ENCODE measurements at places on chromosomes 6 and 20.

- no peak for DNase-seq
These were observed 339.4 kb downstream of the CDKAL1 start for GRCh38 chr6:20873425-20874190.

GRCh38 chr6:114007516-114007915, 36.6 kb upstream of the HDAC2 start:
- peak; percentile 3 for DNase-seq

DNA sequence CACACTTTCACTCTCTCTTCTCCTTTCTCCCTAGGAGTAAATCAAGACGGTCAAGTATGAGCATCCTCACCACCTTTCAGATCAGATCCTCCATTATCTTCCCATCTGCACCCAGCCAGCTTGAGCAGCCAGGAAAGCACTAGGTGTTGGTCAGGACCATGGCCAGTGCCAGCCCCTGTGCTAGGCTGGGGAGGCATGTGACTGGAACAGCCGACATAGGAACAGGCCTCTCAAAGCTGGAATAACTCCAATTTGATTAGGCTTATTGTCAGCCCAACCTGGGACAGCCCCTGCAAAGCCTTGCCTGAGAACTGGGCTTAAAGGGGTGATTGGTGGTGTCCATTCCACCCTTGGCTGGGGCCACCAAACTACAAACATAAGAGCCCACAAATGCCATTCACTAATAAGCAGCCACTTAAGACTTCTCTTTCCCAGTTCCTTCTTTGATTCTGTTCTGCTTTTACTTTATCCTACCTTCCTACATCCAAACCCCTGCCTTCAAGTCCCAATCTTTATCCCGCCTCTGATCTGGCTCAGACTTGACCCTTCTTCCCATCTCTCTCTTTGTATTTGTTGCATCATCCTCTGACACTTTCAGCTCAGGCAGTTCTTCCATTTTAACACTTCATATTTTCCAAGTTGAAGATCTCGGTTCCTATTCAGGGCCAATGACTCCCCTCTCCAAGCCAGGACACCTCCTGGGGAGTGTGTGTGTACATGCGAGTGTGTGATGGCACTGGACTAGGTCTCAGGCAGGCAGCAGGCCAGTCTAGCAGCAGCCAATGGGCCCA, 4.5 kb upstream of the TREM2 start:
- DNase-seq = no peak

DNA sequence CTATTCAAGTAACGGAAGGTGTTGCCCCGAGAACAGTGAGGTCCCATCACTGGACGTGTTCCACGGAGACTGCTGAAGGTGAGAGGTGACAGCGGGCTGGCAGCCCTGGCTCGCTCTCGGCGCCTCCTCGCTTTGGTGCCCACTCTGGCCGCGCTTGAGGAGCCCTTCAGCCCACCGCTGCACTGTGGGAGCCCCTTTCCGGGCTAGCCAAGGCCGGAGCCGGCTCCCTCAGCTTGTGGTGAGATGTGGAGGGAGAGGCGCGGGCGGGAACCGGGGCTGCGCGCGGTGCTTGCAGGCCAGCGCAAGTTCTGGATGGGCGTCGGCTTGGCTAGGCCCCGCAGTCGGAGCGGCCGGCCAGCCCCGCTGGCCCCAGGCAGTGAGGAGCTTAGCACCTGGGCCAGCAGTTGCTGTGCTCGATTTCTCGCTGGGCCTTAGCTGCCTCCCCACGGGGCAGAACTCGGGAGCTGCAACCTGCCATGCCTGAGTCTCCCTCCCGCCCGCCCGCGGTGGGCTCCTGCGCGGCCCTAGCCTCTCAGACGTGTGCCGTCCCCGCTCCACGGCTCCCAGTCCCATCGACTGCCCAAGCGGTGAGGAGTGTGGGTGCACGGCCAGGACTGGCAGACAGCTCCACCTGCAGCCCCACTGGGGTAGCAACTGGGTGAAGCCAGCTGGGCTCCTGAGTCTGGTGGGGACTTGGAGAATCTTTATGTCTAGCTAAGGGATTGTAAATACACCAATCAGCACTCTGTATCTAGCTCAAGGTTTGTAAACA, 77.6 kb downstream of the RNF182 start:
- DNase-seq = no peak

- no peak for DNase-seq
These were observed 42.8 kb downstream of the METTL24 start for GRCh38 chr6:110315207-110315868.

DNA sequence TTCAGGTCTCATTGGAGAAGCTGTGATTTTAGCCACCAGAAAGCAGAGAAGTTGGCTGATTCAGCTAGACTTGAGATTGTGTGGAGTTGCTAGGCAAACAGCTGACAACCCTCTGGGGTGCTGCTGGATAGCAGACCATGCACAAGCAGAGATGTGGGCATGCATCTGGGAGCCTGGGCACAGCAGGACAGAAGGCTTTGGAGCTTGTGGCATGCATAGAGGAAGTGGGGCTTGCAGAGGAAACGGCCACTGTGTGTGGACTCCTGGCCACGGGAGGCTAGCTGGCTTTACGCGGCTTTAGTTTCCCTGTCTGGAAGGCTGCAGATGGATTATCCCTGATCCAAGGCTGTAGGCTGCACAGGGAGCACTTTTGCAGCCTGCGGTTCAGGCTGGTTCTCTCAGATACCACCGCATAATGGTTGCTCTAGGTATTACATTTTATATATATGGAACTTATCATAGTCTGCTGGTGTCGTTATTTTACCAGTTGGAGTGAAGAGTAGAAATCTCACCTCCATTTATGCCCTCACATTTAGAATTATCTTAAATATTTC, 10.4 kb downstream of the ZNF831 start:
- DNase-seq = no peak

GRCh38 chr20:36061754-36062153, 92.8 kb upstream of the EPB41L1 start:
- no peak for DNase-seq

GRCh38 chr20:59211208-59211765, 47.7 kb downstream of the ZNF831 start:
- no peak for DNase-seq

- DNase-seq = no peak
These were observed 253.1 kb downstream of the FNDC1 start for GRCh38 chr6:159422041-159422984.

GRCh38 chr6:88920774-88921733, 42.4 kb downstream of the RNGTT start:
- no peak for DNase-seq

DNA sequence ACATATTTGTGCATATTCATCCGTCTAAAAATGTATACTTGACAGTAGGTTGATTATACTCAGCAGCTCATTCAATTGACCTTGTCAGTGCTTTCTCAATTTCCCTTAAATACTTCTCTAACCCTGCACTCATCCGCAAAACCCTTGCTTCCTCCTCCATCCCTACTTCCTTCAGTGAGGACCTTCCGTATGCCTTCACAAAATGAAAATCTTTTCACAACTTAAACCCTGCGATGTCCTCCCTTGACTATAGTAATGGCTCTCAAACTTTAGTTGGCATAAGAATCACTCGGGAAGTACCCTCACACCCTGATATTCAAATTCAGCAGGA, 5.2 kb downstream of the MBOAT1 start:
- DNase-seq = no peak

DNA sequence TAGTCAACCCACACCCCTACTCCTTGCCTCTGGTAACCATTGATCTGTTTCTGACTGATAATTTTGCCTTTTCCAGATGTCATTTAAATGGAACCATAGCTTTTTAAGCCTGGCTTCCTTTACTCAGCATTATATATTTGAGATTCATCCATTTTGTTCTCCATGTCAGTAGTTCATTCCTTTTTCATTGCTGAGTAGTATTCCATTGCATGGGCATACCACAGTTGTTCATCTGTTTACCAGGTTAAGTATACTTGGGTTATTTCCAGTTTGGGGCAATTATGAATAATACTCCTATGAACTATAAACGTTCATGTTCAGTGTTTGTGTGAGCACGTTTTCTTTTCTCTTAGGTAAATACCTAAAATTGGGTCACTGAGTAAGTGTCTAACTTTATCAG, 25.1 kb downstream of the FGD2 start:
- no peak for DNase-seq

DNA sequence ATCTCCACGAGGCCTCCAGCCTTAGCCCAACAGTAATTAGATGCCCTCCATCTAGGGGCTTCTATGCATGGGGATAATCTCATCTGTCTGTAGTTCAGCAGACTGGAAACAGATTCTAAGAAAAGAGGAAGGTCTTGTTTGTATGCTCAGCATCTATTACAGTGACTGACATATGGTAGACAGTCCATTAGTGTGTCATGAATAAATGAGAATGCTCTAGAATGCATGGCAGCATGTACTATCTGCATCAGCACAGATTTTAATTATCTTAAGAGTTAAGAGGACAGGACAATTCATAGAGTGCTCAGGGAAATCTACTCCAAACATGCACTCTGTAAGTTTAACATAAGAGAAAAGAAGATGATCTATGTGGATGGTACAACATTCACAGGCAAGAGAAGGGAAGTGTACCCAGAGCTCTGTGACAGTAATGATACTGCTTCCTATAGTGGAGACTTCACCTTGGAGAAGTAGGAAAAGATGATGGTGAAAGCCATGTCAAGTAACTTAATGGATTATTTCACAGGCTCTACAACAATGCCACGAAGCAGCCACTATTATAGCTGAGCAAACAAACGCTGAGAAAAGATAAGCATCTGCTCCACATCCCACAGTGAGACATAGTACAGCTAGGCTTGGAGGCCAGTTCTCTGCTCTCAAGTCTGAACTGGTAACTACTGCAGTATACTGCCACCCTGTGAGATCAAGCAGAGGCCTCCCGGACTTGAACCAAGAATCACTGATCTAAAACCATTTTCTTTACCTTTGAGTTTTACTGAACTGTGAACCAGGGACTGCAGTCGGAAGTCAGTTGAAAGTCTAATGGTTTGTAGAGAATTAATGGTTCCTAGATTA, 309.2 kb upstream of the SPTLC3 start:
- DNase-seq = no peak

DNA sequence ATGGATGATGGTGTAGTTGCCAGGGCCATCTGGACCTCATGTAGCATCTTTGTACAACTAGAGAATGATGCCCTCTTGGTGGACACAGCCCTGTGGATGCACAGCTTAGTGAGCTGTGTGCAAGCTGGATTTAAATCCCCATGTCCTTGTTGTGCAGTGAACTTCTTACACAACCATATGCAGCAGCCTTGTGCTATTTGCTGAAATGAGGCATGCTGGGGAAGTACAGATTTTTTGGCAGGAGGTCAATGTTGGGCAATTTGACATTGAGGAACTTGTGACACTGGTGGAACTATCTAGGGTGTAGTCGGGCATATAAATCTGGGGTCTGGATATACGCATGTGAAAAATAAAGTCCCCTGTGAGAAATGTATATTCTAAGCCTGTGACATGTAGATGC, 5.8 kb upstream of the CDC5L start:
- no peak for DNase-seq

DNA sequence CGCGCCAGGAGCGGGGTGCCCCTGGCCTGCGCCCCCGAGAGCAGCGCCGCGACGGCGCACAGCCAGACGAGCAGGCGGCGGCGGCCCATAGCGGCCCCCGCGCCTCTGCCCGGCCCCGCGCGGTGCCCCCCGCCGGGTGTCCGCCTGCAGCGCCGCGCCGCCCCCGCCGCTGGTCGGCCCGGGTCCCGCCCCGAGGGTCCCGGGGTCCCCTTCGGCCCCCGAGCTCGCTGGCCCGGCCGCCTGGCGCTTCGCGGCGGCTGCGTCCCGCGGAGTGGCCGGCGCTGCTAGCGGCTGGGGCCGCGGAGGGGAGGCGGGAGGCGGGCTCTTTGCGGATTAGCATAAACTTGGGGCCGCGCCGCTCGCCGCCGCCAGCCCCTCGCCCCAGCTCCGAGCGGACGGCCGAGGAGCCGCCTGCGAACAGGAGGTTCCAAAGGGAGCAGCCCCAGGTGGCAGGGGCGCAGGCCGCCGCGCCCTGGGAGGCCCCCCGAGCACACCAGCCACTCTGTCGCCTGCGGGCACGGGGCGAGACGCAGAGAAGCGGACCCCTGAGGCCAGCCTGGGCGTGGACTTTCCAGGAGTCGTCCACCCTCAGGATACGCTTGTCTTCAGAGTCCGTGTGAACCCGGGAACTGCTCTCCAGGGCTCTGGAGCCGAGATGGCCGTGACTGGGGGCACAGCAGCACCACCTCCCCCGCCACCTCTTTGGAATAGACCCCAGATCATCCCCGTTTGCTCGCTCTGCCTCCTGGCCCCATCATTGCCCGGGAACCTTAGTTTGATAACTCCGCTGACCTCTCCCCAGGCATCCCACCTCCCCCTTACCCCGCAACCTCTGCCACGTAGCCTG, at the start of gene EMILIN3:
EMILIN3 (minus strand) TSS at position 273 of the 847 bp plus-strand sequence; CDS start at position 89, 184 bp downstream.
- no peak for DNase-seq

DNA sequence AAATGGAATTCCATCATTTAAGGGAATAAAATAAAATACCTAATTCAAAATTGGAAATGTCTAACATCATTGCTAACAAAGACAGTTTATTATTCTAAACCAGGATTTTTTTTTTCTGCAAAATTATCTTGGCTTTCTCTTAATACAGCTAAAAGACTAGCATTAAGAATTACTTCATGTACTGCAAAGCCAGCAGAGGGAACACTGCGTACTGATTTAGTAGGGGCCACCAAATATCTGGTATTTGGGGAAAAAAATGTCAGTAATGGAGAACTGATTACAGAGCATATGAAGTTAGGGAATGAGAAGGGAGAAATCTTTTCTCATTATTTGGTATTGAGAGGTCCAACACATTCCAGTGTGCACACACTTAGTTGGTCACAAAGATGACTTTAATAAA, 3.2 kb upstream of the SOX4 start:
- no peak for DNase-seq

DNA sequence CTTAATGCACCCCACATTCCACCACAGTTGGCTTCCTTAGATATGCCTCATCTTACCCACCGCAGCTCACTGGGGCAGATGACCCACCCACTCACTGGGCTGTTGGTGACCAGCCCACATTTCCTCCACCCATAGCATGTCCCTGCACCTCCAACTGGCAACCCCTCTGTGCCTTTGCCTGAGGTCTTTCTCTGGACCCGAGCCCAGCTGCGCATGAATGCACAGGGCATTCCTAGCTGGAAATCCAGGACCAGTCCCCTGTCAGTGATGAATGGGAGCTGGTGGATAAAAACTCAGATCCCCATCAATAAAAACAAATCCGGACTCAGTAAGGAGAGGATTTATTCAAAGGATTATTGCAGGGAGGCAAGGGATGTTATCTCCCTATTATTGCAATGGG, 75.0 kb downstream of the ISM1 start:
- no peak for DNase-seq

GRCh38 chr6:167988945-167989841, 8.3 kb upstream of the KIF25 start:
- no peak for DNase-seq

- no peak for DNase-seq
These were observed 76.1 kb upstream of the TPD52L1 start for GRCh38 chr6:125077453-125077852.
